H9 (cell line): ENCODE measurements at places on chromosomes 11 and 22. TPM values are rescaled to one million over a fixed set of nuclear protein-coding genes. Genes with fewer than 3 reads are reported as not detected.

DNA sequence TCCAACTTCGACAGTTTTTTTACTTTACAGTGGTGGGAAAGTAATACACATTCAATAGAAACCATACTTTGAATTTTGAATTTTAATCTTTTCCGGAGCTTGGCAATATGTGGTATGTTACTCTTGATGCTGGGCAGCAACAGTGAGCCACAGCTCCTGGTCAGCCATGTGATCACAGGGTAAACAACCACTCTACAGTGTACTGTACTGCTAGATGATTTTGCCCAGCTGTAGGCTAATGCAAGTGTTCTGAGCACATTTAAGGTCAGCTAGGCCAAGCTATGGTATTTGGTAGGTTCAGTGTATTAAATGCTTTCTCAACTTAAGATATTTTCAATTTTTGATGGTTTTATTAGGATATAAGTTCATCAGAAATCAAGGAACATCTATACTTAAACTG is 48.7 kb upstream of the GRIK4 start:
- DNase-seq, result no peak
- no peak overlapping the region for H3K4me3 ChIP-seq
- no peaks in the 10 kb centered on the region for H3K27me3 ChIP-seq
- H3K36me3 ChIP-seq, result peaks cover 67% of the 10 kb centered on the region

GRCh38 chr11:66835768-66836405 is 7.4 kb upstream of the RCE1 start:
- H3K36me3 ChIP-seq, result peaks cover 39% of the 10 kb centered on the region
- H3K27ac ChIP-seq, result no peak overlapping the region
- H3K4me3 ChIP-seq, result no peak overlapping the region; the same call in 2 of the 3 replicates

- peaks cover 9% of the 10 kb centered on the region for H3K36me3 ChIP-seq
- no peaks in the 10 kb centered on the region for H3K27me3 ChIP-seq
- H3K4me3 ChIP-seq, result no peak overlapping the region; the same call in 2 of the 3 replicates
- no peak overlapping the region for H3K27ac ChIP-seq
- DNase-seq, result no peak
Measured at GRCh38 chr11:65645710-65646109, 7.8 kb downstream of the SIPA1 start.

DNA sequence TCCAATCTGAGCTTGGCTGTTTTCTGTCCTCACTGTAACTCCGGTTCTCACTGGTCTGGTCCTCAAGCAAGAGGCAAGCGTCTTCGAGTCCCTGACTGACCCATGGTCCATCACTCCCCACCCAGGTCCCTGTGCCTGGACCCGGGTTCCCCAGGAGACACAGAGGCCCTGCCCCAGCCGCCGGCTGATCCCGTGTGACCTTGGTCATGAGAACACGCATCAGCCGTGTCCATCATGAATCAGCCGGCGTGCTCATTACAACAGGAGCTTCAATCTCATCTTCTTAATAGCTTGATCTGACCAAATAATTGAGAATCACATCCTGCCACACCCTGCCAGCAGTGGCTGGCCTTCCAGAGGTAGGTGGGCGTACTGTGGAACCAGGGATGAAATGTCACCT is 545.1 kb downstream of the BRD1 start:
- no peaks in the 10 kb centered on the region for H3K36me3 ChIP-seq
- H3K27me3 ChIP-seq, result no peaks in the 10 kb centered on the region
- H3K4me3 ChIP-seq, result no peak overlapping the region
- no peaks in the 10 kb centered on the region for H3K4me1 ChIP-seq
- no peak overlapping the region for H3K27ac ChIP-seq

DNA sequence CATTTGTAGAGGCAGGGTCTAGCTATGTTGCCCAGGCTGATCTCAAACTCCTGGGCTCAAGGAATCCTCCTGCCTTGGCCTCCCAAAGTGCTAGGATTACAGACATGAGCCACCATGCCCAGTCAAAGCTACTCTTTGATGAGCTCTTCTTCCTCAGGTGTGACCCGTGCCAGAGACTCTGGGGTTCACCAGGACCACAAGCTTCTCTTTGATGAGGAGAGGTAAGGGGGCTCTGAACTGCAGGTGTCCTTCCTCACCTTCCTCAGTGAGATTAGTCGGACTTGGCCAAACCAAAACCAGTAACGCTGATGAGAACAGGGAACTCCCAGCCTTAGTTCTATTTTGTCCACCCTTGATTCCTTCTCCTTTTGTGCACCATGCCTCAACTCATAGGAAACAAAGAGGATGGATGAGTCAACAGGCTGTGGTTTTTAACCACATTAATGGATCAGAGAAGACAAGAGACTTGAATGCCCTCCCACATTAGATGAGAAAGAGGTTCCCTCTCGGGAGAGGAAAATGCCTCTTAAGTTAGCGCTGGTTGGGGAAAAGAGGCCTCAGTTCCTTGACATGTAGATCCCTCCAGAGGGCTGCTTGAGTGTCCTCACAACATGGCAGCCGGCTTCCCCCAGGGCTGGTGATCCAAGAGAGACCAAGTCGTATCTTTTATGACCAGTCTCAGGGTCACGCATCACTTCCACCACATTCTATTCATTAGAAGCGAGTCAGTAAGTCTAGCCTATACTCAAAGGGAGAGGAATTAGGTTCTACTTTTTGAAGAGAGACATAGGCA is 25.7 kb upstream of the CTR9 start:
- H3K27me3 ChIP-seq, result no peaks in the 10 kb centered on the region
- H3K4me3 ChIP-seq, result no peak overlapping the region
- H3K4me1 ChIP-seq, result no peaks in the 10 kb centered on the region; the same call in 1 of the 2 replicates

DNA sequence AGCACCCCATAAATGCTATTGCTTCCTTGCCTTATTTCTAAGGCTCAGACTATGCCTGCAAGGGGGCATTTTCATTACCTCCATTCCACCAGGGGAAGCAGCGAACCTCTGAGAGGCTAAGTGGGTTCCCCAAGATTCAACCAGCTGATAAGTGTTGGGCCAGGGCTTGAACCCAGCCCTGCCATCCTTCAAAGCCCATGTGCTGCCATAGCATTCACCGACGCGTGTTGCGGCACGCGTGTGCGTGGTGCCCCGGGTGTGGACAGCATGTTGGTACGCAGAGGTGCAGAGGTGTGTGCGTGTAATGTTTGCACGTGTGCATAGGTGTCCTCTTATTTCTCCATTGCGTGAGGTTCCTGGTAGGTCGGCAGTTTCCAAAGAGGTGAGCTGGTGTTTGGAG is 66.0 kb upstream of the PPARA start:
- no peaks in the 10 kb centered on the region for H3K4me1 ChIP-seq
- no peaks in the 10 kb centered on the region for H3K36me3 ChIP-seq
- H3K27me3 ChIP-seq, result no peaks in the 10 kb centered on the region
- H3K27ac ChIP-seq, result no peak overlapping the region
- H3K4me3 ChIP-seq, result no peak overlapping the region

- H3K4me3 ChIP-seq, result no peak overlapping the region
- H3K27me3 ChIP-seq, result no peaks in the 10 kb centered on the region
- H3K27ac ChIP-seq, result no peak overlapping the region
- no peaks in the 10 kb centered on the region for H3K36me3 ChIP-seq
- no peaks in the 10 kb centered on the region for H3K4me1 ChIP-seq
Measured at GRCh38 chr22:20264614-20265452, 3.3 kb downstream of the RTN4R start.

APOL1 gene
- total RNA-seq, result 0.13 TPM in 1 of 2 replicates, not detected in the other

MLC1 gene
- total RNA-seq, result not detected in 2 replicates

FREY1 gene
- 2.1 and 2.2 TPM in 2 replicates for total RNA-seq

KCNJ1 gene
- not detected in 2 replicates for total RNA-seq

APOL5 gene
- not detected in 2 replicates for total RNA-seq

PLEKHA7 gene
- total RNA-seq, result 17.5 and 21.0 TPM in 2 replicates

KIRREL3 gene
- 0.09 and 0.17 TPM in 2 replicates for total RNA-seq
